ENCODE measurements at places on chromosomes 3 and 15.

GRCh38 chr3:60304112-60304511, 947.1 kb downstream of the FHIT start:
- no peak for DNase-seq

GRCh38 chr3:195125646-195126045, 145.3 kb downstream of the XXYLT1 start:
- no peak for DNase-seq

DNA sequence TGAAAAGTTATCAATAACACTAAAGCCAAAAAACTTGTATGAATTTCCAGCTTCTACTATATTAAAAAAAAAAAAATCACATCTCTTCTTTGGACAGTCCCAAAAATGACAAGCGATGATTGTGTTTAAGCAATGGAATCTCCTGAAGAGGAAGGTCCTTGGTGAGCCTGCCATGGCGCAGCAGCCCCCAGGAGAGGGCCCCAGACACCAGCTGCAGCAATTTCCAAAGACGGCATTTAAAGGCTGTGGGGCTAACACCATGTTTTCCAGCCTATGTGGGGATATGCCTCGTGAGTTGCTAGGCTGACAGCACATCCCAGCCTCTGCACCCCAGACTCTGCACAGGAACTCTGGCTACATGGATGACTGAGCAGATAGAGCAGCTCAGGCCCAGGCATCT, 14.7 kb downstream of the SKIC8 start:
- DNase-seq, result no peak

DNA sequence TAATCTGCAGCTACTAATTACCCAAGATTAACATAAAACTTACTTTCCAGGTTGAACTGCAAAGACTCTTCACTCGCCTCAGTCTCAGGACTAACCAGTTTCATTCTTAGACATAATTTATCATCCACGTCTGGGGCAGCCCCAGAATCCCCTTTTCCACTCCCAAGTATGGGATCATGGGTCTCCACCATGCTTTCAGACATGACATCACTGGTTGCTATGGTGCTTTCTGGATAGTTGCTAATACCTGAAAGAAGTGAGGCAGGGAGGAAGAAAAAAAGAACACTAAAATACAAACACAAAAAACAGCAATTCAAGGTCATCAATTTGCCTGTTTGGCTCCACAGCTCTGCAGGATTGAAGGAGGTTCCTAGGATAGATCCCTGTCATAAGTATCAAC, 46.6 kb downstream of the TP53BP1 start:
- no peak for DNase-seq

DNA sequence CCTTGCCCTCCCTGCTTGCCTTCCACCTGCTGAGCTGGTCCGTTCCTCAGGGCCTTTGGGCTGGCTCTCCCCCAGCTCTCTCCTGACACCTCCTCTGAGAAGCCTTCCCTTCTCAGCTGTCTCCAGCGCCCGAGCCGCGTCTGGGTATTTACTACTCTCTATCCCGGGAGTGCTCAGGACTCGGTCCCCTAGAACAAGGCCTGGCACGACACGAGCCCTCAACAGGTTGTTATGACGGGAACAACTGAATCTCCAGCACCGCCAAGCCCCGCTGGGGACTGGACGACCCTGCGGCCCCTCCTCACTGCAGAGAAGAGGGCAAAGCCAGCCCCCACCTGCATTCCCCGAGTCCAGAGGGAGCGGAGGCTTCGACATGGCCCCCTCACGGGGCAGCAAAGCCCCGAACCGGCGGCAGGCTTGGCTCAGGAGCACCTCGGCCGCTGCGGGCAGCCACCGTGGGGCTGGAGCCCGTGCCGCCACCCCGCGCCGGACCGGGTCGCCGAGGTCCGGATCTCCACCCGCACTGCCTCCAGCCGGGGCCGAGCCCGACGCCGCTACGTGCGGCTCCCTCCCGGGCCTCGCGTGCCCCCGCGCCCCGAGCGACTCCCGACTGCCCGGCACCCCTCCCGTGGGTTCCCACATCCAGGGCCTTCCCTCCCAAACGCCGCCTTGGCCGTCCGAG, 792 bp downstream of the TPRA1 start:
- no peak for DNase-seq

GRCh38 chr3:128188326-128188725, 35.0 kb downstream of the EEFSEC start:
- DNase-seq, result no peak

DNA sequence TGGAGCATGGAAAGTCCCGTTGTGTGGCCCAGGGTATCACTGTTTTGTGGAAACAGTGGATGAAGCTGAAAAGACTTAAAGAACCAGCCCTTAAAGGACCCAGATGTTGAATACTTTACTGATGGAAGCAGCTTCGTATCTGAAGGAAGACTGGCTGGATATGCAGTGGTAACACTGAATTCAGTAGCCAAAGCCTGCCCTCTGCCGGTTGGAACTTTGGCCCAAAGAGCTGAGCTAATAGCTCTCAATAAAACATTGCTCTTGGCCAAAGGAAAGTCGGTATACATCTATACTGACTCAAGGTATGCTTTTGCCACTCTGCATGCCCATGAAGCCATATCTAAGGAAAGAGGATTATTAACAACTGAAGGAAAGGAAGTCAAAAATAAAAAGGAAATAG, 885.4 kb downstream of the PDCD6IP start:
- no peak for DNase-seq

DNA sequence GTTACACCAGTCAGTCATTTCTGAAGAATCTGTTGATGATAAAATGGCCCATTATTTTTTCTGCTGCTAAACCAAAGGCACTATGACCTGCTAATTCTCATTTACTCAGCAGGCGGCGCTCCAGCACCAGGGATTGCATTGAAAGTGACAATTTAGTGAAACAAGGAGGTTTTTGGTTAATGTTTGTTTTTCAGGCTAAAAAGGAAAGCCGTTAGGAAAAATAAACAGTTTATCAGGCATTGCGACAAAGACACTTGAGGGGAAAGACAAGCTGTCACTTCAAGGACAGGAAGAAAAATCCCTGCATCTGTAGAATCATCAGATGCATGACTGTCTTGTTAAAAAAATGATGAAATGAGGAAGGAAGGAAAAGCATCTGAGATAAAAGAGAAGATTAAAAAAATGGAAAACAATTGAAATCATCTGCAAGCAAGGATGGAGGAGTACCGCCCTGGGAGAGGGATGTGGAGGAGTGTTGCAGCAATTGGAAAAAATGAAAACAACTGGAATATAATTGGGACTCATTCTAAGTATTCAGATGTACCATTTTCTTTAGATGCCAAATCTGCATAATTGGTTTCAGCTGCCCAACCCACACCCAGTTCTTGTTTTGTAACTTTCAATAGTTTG, 54.0 kb downstream of the NR1D2 start:
- DNase-seq, result peak; percentile 57

GRCh38 chr3:172987273-172987672, 153.8 kb downstream of the SPATA16 start:
- no peak for DNase-seq

DNA sequence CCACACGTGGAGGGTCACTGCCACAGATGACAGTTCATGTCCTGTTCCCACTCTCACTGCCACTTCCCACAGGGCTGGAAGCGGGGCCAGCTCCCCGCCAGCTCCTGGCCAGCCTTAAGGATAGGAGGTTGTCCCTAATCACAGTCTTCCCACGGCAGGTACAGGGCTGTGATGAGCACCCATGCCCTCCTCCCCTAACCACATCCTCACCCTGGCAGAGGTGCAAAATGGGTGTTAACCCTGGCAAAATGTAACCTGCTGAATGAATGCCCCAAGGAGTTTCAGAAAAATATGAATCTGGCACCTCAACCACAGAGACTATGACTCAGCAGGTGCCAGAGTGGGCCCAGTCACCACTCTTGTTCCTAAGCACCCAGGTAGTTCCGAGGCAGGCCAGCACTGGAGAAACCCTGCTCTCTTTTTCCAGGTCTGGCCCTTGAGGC, 185.1 kb upstream of the TPM1 start:
- DNase-seq, result no peak

GRCh38 chr3:9301798-9302197, 52.4 kb upstream of the SRGAP3 start:
- no peak for DNase-seq

DNA sequence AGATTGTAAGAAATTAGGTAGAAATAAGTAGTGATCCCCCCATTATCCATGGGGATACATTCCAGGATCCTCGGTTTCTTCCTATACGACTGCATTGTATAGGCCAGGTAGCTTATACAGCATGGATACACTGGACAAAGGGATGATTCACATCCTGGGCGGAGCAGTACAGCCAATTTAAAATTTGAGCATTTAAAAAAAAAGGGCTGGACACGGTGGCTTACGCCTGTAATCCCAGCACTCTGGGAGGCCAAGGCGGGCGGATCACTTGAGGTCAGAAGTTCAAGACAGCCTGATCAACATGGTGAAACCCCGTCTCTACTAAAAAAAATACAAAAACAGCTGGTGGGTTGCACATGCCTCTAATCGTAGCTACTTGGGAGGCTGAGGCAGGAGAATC, 976 bp upstream of the ARGFX start:
- no peak for DNase-seq

GRCh38 chr15:28914483-28915023, 28.8 kb downstream of the APBA2 start:
- no peak for DNase-seq

- no peak for DNase-seq
Observed at GRCh38 chr3:61807865-61808276, 246.5 kb downstream of the PTPRG start.

DNA sequence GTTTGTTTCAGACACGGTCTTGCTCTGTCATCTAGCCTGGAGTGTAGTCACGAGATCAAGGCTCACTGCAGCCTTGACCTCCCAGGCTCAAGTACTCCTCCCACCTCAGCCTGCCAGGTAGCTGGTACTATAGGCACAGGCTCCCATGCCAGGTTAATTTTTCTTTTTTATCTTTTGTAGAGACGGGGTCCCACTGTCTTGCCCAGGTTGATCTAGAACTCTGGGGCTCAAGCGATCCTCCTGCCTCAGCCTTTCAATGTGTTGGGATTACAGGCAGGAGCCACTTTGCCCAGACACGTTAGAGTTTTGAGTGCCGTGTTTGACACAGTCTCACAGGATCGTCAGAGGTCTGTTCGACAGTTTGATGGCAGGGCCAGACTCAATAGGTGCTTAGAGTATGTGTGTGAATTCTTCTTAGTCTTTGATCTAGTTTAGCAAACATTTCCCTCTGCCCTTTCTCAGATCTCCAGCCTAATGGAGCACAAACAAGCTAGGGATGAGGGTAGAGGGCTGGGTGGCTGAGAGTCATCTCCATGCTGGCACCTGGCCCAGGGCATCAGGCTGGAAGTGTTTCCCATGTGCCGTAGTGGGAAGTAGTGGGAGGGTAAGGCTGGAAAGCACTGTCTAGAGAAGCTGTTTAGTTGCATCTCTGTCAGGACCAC, 66.1 kb upstream of the DLG1 start:
- DNase-seq, result no peak

- DNase-seq, result no peak
Observed at GRCh38 chr3:31064021-31064420, 169.6 kb upstream of the GADL1 start.

- no peak for DNase-seq
Observed at GRCh38 chr3:140552403-140552802, 125.5 kb upstream of the TRIM42 start.

GRCh38 chr15:83928878-83929418, 275.0 kb downstream of the ADAMTSL3 start:
- no peak for DNase-seq

- no peak for DNase-seq
Observed at GRCh38 chr15:76058714-76059319, 968 bp upstream of the TMEM266 start.

DNA sequence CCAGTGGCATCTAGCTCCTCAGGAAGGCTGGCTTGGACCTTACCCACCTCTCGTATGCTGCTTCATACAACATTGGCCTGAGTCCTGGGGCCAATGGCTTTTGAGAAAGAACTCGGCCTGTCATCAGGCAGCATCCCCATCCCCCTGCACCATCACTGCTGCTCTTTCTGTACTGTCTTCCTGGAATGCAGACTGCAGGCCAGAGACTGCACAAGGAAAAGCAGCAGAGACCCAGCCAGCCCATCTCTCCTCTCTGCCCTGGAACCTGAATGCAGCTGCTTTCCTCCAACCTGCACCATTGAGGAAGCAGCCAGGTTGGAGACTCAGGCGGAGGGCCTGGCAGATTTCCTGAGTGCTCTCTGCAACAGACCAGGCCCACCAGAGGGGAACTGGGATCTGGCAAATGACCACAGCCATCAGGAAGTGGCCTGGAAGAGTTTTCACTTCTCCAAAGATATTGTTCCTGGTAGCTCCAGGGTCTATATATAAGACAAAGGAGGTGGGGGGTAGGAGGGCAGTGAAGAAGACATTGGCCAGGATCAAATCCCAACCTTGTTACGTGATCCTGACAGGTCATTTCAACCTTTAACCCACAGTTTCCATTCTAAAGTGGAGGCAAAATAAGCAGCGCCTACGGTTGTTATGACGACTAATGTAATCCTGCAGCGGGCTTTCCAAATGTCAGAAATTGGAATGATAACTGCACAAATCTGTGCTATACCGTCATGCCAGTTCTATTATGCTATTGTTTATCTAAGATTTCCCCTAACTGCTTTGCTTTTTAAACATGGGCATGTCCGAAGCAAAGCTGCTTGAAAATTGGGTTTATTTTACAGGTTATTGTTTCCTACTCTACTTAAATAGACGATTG, 24.4 kb upstream of the RAB7A start:
- DNase-seq, result no peak

DNA sequence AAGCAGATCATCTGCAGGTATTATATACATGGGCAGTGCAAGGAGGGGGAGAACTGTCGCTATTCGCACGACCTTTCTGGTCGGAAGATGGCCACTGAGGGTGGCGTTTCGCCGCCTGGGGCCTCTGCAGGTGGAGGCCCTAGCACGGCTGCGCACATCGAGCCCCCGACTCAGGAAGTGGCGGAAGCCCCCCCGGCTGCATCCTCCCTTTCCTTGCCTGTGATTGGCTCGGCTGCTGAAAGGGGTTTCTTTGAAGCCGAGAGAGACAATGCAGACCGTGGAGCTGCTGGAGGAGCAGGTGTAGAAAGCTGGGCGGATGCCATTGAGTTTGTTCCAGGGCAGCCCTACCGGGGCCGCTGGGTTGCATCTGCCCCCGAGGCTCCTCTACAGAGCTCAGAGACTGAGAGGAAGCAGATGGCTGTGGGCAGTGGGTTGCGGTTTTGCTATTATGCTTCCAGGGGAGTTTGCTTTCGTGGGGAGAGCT, 639 bp downstream of the MKRN3 start:
- peak; percentile 43 for DNase-seq

- no peak for DNase-seq
Observed at GRCh38 chr3:193732391-193732790, 139.4 kb downstream of the OPA1 start.

- no peak for DNase-seq
Observed at GRCh38 chr3:80366808-80367548, 599.2 kb upstream of the ROBO1 start.

DNA sequence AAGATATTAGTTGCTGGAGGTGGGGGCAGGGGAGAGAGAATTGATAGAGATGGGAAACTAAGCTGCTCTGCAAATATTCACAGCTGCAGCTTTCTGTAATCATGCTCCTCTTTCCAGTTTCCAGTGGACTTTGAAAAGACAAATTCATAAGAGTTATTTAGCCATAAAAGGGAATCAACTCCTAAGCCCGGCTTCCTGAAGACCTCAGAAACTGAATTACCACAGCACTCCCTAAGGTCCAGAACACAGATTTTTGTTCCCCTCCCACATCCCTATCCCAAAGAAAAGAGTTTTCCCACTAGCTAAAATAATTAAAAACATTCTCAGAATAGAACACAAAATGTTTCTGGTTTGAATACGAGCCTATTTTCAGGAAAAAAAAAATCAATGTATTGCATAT, 871.8 kb upstream of the NR2F2 start:
- no peak for DNase-seq

GRCh38 chr3:44241706-44242105, at the start of gene TOPAZ1:
TOPAZ1 (plus strand) TSS chr3:44241886; CDS start chr3:44242054, 168 bp downstream.
- no peak for DNase-seq
